ENCODE measurements at places on chromosomes 4 and X.

GRCh38 chr4:123412091-123412505, 15.5 kb downstream of the SPRY1 start:
- DNase-seq, result no peak

DNA sequence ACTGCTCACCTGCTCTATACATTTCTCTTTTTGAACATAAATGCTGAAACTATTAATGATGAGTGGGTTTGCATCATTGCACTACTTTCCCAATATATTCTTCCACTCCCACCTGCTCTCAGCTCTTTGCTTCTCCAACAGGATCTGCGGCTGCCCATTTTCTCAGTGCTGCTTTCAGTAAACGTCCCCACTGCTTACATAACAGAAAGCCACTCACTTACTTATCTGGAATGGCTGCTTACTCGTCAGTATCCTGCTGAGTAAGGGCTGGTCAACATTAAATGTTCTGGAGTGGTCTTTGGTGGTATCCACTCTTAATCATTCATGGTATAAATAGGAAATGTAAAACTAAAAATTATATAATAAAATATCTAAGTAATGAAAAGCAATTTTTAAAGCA, 112.8 kb upstream of the HPF1 start:
- no peak for DNase-seq

DNA sequence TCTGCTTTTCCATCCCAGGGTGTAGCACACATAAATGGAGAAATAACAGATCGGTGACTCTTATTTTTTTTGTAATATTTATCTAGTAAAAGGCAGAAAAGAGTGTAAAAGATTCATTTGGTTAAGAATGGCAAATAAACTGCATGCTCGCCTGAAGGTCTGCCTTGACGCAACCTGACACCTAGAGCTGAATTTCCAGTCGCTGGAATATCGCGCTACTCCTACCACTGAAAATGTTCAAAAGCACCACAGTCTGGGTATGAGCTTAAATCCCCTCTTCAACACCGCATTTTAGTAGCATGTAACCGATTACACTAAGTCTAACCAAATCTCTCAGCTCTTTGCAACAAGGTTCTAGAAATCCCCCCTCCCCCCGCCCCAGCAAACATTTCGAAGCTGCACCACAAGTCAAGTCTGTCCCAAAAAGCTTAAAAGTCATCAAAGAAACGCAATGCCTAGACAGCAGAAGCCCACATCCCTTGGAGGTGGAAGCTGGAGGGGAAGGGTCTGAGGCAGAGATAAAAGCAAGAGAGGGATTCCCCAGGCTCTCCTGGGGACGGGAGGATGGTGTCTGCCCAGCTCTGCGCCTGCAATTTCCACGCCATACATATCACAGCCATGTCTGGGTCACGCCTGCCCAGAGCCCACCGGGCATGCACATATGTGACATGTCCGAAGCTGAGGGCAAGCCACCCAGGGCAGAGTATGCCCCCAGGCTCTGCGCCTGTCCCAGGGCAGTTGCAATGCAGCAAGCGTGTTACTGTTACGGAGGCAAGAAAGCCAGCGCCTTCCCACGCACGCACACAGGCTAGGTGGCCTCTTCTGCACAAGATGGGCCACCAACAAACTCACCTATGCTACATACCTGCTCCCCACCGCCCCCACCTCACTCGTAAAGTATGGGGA, 1.4 kb downstream of the FGF13 start:
- peak; percentile 4 for DNase-seq

- DNase-seq, result no peak
Observed at GRCh38 chr4:175330236-175330635, 412.1 kb downstream of the ADAM29 start.

- peak; percentile 55 for DNase-seq
Observed at GRCh38 chr4:180665994-180666824, 1577.0 kb upstream of the TENM3 start.

- DNase-seq, result no peak
Observed at GRCh38 chr4:122728856-122729255, 3.6 kb upstream of the BBS12 start.

- DNase-seq, result peak; percentile 1
Observed at GRCh38 chrX:114178126-114178525, 405.8 kb upstream of the HTR2C start.

DNA sequence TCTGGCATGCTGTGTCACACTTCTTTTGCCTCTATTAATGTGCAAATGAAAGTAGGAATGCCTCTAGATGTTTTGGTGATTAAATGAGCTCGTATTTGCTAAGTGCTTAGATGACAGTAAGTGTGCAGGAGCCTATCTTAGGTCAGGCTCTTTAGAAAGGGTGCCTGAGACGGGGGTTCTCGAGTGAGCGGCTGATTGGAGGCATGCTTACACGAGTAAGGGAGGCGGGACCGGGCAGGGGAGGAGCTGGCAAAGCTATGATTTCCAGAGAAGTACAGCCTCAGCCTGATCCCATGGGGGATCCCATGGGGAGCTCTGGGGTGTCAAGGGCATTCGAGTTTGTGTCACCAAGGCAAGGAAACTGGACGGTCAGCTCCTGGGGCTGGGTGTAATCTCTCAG, 44.8 kb downstream of the CLDN34 start:
- DNase-seq, result no peak

DNA sequence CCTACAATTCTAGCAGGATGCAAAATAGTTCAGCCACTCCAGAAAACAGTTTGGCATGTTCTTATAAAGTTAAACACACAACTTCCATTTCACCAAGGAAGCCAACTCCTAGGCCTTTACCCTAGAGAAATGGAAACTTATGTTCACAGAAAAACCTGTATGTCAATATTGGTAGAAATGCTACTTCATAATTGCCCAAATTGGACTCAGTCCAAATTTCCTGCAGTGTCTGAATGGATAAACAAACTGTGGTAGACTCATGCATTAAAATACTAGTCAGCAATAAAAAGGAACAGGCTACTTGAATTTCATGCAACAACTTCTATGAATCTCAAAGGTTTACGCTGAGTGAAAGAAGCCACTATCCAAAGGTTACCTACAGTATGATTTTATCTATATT, 1738.8 kb upstream of the IGFBP7 start:
- DNase-seq, result no peak

DNA sequence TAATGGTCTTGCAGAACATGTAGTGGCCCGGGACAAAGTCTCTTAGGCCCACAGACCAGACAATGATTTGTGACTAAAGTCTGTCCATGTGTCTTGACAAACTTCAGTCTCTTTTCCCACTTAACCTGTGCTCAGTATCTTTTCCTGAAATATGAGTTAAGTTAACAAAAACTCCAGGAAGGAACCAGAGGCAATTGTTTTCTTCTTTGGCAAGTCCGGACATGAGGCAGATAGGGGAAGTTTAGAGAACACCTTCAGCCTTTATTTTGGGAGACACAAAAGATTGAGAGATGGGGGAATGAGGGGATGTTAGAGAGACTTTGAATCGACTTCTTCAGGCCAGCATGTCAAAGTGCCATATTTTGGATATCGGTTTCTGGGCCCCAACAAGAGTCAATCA, 80.2 kb upstream of the FRMPD4 start:
- no peak for DNase-seq

GRCh38 chr4:31020363-31020762, 300.2 kb downstream of the PCDH7 start:
- DNase-seq, result no peak

Measured in astrocyte of the spinal cord (primary cell).